ENCODE measurements at places on chromosomes 13 and 19.

GRCh38 chr19:35901055-35901644 lies 810 bp upstream of the NFKBID start:
- DNase-seq: peak; percentile 33

DNA sequence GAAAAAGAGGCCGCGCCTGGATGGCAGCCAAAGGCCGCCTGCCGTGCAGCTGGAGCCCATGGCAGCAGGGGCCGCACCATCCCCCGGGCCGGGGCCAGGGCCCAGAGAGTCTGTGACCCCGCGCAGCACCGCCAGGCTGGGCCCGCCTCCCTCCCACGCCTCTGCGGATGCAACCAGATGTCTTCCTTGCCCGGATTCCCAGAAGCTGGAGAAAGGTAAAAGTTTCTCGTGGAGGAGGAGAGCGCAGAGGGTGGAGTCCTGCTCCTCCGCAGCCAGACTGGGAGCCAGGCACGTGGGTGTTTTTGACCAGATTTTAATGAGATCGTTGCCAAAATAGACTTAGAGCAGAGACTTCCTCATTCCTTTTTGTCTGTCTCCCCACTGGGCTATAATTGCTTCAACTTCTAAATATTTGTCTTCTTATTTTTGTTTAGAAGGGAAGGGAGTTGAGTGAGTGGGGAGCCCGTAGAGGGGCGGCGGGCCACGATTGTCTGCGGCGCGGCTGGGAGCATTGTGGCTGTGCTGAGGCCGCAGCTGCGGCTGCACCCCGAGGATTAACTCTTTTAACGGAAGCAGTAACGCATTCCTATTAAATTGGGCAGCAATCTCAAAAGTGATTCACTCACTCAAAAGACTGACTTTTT lies 22.8 kb upstream of the NDUFS7 start:
- peak; percentile 96 for DNase-seq

- DNase-seq: no peak
These were observed 358.9 kb upstream of the NBEA start for GRCh38 chr13:34583181-34583580.

DNA sequence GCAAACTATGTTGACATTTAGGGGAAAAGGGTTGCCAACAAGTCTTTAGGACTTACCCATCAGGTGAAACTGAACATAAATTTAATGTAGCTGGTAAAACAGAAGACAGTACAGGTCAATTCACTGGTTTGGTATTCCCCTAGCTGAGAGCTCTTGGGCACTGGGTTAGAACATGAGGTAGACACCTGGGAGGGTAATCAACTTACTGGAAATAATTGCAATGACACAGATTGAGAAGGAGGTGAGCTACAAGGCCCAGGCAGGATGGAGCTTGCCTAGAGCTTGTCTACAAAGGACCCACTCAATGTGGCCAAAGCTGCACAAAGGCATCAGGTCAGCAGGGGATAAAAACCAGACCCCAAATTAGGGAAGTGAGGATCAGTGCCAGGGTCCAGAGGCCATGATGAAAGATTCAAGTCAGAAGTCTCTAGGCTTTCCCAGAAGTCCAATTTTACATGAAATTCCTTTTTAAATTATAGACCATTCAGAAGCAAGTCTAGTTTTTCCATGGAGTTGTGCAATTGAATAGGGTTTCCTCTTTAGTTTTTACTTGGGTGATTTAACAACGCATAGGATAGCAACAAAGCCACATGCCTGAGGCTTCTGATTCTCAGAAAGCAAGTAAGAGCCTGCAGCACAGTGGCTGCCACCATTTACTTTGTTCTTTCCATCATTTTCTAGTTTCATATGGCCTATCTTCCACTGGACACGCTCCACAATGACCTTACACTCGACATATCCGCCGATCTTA lies 194.0 kb downstream of the NDFIP2 start:
- no peak for DNase-seq

DNA sequence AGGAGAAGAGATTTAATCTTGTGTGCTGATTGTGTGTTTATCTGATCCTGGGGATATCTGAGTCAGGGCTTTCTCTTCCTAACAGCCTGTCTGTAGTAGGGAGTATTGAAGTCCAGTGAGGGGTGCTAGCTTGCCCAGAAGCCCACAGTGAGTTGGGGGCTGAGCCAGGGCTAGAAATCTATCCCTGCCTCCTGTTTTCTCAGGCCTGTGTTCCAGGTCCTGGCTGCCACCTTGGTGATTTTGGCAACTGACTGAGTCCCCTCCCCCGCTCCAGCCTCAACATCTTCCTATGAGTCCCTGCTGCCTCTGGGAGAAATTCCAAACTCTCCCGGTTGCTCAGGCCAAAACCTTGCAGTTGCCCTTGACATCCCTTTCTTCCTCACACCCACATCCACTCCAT lies 7.7 kb upstream of the NOVA2 start:
- DNase-seq: peak; percentile 55

GRCh38 chr13:65677906-65678305 lies 1552.2 kb downstream of the PCDH9 start:
- DNase-seq: no peak

- no peak for DNase-seq
These were observed 22.7 kb downstream of the ELL start for GRCh38 chr19:18499055-18499775.

DNA sequence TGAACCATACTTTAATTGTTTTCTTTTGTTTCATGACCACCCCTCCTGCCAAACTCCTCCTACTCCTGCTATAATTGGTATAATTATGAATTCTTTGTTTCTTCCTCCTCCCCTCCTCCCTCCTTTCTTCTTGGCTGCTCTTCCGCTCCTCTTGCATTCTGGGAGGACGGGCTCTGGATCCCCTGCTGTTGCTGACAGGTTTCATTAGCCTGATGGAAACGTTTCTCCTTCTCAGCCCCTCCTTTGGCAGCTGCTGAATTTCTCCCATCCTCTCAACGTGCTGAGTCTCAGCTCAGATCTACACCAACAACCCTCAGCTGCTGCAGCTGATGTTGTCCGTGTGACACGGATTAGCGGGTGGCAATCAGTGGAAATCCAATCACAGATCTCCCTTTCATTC lies 97.1 kb upstream of the UBAC2 start:
- no peak for DNase-seq

GRCh38 chr13:54742984-54743383 lies 1714.4 kb downstream of the OLFM4 start:
- no peak for DNase-seq

GRCh38 chr13:103466761-103467160 lies 400.5 kb upstream of the SLC10A2 start:
- DNase-seq: no peak

- no peak for DNase-seq
These were observed 386.3 kb downstream of the KCTD12 start for GRCh38 chr13:76499891-76500290.

DNA sequence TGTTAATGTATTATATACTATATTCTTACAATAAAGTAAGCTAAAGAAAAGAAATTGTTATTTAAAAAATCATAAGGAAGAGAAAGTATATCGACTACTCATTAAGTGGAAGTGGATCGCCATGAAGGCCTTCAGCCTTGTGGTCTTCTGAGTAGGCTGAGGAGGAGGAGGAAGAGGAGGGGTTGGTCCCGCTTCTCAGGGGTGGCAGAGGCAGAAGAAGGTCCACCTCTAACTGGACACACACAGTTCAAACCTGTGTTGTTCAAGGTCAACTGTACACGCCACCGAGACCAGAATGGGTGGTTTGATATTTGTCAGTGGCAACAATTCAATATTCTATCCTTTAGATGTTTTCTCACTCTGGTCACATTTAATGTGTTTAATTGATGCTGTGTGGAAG lies 67.2 kb downstream of the ALOX5AP start:
- no peak for DNase-seq

GRCh38 chr19:34787059-34787824 lies 14.2 kb upstream of the ZNF599 start:
- DNase-seq: no peak

DNA sequence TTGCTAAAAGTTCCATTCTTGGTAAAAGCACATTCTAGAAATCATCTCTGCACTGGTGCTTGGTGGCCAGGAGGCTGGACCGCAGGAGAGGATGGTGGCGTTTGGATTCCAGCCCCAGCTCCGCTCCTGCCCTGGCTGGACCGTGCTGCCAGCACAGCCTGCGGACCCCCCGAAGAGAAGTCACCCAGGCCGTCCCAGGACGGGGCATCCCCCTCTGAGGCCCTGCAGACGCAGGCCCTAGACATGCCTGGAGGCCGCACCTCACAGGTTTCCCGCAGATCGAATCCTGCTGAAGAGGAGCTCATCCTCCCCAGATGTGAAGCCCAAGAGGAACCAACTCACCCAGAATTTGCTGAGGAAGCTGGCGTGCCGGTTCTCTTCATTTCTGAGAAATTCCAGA lies 159.0 kb downstream of the TEX29 start:
- no peak for DNase-seq

GRCh38 chr19:1434040-1434366 lies 4.2 kb upstream of the RPS15 start:
- no peak for DNase-seq

GRCh38 chr13:42924344-42924743 lies 67.7 kb downstream of the EPSTI1 start:
- DNase-seq: no peak

GRCh38 chr19:19366434-19367396 lies 38.8 kb upstream of the GATAD2A start:
- peak; percentile 67 for DNase-seq

- DNase-seq: no peak
These were observed 238.6 kb downstream of the POU4F1 start for GRCh38 chr13:78364711-78365110.

DNA sequence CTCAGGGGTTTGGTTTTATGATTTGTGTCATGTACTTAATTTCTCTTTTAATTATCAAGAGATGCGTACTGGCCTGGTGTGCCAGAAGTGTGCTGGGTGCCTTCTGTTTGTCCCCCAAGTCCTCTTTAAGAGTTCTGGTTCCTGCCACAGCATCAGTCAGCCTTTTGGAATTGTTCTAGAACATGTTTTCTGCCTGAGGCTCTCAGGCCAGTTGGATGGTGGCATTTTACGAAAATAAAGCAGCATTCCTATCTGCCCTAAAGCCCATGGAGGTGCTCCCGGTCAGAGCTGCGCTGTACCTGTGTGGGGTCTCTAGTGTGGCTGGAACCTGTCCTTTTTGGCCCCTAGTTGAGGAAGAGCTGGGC lies 54.1 kb downstream of the TSSK6 start:
- DNase-seq: no peak

DNA sequence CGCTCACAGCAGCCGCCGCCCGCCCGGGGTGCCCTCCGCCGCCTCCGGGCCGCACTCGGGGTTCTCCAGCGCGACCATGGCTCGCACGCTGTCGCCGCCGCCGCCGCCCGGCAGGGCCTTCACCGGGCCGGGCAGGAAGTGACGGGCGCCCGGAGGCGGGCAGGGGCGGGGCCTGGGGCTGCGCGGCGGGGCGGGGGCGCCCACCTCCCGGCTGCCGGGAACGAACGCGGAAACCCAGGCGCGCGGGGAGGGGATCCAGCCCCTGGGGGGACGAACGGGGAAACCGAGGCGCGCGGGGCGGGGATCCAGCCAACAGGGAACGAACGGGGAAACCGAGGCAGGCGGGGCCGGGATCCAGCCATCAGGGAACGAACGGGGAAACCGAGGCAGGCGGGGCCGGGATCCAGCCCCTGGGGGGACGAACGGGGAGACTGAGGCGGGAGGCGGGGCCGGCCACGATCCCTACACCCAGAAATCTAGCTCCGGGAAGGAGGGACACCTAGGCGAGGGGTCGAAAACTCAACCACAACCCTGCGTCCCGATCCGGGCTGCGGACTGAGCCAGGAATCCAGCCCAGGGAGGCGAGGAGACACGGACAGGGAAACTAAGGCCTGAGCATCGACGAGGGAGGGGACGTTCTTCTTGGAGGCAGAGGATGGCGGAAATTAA lies at the start of gene R3HDM4:
Gene R3HDM4 (minus strand): TSS at position 140 of the 669 bp plus-strand sequence. CDS start 62 bp downstream, at position 78.
- DNase-seq: peak; percentile 69

GRCh38 chr19:42325896-42326771 lies 699 bp downstream of the MEGF8 start:
- no peak for DNase-seq

- no peak for DNase-seq
These were observed 349.5 kb downstream of the TSHZ3 start for GRCh38 chr19:30999726-31000125.

DNA sequence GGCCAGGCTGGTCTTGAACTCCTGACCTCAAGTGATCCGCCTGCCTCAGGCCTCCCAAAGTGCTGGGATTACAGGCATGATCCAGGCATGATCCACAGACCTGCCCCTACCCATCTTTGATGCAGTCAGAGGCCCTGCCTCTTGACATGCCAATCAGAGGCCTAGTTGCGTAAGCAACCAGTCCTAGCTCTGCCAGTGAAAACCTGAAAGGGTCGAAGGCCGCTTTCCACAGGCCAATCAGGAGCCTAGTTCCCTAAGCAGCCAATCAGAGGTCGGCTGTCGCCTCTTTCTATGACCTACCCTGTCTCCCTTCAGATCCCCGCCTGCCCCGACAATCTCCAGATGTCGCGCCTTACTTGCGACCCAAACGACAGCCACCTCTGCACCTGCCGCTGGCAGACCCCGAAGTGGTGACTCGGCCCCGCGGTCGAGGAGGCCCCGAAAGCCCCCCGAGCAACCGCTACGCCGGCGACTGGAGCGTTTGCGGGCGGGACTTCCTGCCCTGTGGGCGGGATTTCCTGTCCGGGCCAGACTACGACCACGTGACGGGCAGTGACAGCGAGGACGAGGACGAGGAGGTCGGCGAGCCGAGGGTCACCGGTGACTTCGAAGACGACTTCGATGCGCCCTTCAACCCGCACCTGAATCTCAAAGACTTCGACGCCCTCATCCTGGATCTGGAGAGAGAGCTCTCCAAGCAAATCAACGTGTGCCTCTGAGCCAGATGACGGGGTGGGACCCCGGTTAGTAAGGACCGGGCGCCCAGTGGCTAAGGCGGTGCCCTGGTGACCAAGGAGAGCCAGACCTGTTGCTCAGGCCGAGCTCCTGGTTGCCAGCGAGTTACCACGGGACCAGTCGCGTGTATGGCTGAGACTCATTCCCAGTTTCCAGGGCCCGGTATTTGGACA lies 6.3 kb downstream of the SYDE1 start:
- no peak for DNase-seq

DNA sequence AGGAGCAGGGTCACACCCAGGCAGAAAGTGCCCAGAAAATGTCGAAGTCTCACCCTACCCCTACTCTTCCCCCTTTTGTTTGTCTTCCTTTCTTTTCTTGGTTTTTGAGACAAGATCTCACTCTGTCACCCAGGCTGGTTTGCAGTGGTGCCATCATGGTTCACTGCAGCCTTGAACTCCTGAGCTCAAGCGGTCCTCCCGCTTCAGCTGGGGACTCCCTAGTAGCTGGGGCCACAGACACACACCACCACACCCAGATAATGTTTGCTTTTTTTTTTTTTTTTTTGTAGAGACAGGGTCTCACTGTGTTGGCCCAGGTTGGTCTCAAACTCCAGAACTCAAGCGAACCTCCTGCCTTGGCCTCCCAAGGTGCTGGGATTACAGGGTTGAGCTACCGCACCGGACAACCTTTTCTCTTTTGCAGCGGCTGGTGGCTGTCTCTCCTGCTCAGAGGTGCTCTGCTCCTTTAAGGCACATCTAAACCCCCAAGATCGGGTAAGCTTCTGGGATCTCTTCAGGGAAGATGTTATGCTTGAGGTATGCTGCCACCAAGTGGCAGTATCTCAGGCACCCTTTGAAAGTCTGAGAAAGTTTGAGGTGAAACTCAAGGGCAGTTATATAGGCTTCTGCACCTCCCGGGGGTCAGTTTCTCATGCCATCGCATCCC lies 22.4 kb upstream of the EBI3 start:
- no peak for DNase-seq

All from MG63 (cell line).